ENCODE measurements at places on chromosomes 12 and 14.

GRCh38 chr14:23620177-23620702, 15.9 kb upstream of the DHRS2 start:
- DNase-seq = no peak

DNA sequence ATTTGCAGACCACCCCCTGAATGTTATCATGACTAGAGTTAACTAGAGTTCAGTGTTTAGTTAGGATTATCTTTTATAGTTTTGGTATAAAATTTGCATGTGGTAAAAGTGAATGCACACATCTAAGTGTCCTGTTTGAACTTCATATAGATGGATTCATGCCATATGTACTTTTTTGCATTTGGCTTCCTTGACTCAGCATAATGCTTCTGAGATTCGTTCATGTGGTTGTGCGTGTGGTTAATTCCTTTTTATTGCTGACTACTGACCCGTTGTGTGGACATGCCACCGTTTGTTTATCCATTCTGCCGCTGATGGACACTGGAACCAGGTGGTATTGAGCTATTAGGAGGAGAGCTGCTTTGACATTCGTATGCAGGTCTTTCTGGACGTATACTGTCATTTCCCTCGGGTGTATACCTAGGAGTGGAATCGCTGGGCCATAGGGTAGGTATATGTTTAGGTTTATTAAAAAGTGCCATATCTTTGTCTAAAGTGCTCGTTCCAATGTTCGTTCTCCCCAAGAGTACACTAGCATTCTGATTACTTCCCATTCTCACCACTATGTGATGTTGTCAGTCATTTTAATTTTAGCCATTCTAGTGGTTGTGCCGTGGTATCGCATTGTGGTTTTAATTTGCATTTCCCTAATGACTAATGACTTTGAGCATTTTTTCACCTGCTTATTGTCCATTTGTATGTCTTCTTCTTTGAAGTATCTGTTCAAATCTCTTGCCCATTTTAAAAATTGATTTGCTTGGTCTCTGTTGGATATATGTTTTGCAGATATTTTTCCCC, 37.7 kb downstream of the RIN3 start:
- DNase-seq = no peak

DNA sequence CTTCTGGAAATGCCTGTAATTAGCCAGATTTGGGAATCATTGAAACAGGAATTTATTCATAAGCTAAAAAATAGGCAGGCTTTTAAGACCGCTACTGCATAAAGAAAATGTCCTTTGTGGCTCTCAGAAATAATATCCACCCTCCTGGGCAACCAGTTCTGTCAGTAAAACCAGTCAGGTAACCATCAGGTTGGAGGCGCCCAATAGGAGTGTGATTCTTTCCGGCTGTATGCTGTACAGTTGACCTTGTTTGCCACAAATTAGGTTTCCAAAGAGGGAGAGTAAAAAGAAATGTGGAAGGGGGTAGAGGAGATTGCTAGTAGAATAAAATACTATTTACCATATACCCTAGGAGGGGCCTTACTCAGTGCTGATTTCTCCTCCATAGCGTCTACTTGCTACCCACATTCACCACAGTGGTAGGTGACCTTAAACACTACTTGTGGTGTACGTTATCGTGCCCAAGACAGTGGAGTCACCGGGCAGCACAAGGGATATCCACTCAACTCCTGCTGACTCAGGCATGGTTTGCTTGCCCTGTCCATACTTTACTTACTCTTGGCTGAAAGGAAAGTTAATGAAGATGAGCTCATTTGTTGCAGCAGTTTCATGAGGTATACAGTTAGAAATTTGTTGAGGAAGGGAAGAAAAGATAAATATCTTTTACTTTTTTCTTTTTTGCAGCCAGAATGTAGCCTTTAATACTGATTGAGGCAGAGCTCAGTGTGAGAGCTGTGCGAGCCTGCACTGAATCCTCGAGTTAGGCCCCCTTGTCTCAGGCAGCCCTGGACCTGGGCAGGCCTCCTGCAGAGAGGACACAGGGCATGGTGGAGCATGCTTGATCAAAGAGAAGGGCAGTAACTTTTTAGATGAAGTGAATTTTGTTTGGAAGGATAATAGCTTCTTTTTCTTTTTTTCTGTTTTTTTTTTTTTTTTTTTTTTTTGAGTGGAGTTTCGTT, 76.7 kb downstream of the DIP2B start:
- DNase-seq = no peak

DNA sequence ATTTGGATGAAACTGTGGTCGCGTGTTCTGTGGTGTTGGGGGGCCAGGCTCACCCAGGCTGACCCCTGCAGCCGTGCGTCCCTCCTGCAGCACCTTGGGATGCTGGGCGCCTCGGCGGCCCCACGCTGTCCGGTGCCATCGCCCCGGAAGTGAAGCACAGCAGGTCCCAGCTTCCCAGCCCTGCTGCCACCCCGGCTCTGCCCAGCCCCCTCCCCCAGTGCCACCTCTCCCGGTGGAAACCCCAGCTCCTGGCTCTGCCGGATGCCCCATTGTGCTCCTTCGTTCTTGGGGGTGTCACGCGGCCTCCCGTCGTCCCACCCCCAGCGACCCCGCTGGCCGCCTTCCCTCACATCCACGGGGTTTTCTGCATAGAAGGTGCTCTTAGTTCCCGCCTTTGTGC, 25.2 kb downstream of the LRCOL1 start:
- DNase-seq = no peak

- no peak for DNase-seq
Observed at GRCh38 chr12:121963341-121964018, 45.1 kb downstream of the CFAP251 start.

DNA sequence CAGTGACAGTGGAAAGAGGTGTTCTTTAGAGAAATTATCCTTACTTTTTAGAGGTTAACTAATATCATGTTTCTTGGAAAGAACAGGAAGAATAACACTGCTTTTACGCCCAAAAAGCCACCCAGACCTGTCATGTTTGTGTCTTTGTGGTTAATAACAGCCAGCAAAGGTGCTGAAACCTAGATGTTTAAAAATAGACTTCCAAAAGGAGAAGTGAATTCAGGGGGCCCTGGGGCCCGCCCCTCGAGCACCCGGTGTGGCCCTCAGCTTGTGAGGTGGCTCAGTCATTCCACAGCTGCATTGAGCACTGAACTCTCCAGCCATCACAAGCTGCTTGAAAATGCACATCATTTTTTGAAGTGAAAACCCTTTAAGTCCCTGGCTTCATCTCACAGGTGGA, 20.8 kb upstream of the AMN start:
- DNase-seq = no peak
